ENCODE measurements at places on chromosomes 12 and 14.
A peak's percentile ranks its signal among the peaks of the same experiment; 100 is the strongest.

- DNase-seq, result no peak
These were observed 513 bp downstream of the PFDN5 start for GRCh38 chr12:53295891-53296219.

DNA sequence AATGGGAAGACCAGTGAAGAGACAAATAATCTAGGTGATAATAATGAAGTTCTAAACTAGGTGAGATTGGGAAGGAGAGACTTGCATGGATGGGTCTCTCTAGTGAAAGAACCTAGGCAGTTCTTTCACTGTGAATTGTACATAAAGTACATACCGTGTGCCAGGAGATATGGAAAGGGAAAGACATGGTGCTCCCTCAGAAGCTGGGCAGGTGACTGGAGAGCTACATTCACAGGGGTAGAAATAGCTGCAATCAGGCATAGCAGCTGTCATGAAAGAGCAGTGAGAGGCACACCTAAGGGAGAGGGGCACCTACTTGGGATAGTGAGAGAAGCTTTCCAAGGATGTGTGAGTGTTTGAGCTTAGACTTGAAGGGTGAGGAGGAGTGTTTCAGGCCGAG, 9.3 kb downstream of the STK38L start:
- DNase-seq, result no peak

GRCh38 chr12:51465491-51465890, 40.9 kb downstream of the SLC4A8 start:
- no peak for DNase-seq

DNA sequence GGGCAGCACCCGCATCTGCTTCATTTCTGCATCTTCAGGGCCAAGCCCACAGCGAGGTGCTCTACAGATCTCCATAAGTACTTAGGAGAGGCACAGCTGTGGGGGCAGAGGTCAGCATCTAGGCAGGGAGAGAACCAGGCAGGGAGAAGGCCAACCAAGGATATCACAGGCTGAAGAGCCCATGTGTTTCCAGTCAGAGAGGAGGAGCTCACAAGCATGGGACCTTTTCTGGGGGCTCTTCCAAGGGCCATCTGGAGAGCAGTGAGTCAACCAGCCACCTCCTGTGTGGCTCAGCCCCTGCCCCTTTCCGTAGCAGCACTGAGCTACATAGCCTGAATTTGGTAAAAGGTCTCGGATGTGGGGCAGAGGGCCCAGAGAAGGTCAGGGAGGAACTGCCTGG, 78.5 kb downstream of the ARL6IP4 start:
- no peak for DNase-seq

GRCh38 chr12:99976762-99977161, 8.0 kb downstream of the ANKS1B start:
- no peak for DNase-seq

- DNase-seq, result no peak
These were observed 39.8 kb downstream of the GRIN2B start for GRCh38 chr12:13941258-13942249.

- no peak for DNase-seq
These were observed 75.7 kb upstream of the DICER1 start for GRCh38 chr14:95232894-95233584.

GRCh38 chr14:70382536-70382935, 23.1 kb upstream of the COX16 start:
- no peak for DNase-seq

DNA sequence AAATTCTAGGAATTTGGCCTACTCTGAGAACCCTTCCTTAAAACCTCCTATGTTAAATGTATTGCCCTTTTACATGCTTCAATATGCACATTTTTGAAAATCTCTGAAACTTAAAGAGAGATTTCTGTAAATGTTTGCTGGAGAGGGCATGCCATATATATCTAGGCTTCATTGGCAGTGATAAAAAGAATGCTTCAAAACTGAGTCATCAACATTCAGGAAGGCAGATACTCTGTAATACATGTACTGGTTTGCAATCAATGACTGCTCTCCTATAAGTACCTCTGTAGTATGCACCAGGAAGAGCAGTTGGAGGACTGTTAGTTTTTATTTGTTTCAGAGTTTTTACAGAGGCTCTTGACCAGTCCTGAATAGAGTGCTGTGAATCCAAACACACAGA, 739.9 kb downstream of the SLC16A7 start:
- no peak for DNase-seq

DNA sequence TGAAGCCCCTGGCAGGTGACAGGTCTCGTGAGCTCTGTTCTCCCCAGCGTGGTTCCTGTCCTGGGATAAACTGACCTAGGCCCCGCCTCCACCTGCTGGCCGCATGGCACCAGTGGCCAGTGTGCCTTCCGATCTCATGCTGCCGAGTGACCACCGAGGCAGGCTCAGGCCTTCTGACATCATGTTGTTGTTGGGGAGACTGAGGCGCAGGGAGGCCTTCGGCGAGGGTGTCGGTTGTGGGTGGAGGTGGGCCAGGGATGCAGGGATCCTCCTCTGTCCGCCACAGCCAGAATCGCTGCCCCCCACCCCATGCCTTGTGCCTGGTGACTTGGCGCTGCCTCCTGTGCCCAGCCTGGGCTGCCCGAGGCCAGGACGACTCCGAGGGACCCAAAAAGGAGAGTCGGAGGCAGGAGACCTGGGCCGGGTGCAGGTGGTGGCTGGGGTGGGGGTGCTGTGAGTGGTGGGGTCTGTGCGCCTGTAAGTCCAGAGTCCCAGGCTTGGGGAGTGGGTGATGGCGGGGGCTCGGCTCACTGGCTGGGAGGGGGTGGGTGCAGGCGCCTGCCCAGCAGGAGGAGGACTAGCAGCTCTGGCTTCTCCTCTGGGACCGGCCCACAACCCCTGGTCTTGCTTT, 24.3 kb downstream of the ASPG start:
- DNase-seq, result no peak

GRCh38 chr14:64942531-64943111, at the start of gene GPX2:
Gene GPX2, minus strand, starts transcription at chr14:64942745. Its CDS starts 19 bp downstream, at chr14:64942726.
- DNase-seq, result no peak

DNA sequence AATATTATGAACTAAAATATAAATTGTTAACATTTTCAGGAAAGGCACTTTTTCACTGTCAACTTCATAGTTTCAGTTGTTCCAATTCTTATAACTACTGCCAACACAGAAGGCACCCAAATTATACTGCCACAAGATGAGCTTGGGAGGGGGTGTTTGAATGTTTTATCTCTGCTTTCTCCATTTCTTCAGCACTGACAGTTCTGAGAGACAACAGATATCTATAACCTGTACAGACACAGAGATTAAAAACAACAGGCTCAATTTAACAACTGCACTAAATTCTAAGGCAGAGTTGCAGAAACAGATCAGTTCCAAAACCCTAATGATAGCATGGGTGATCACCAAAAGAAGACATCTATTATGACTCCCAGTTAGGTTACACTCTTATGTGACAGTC, 12.8 kb downstream of the SCAF11 start:
- DNase-seq, result no peak

GRCh38 chr14:94752591-94753436, 17.1 kb downstream of the GSC start:
- DNase-seq, result no peak

DNA sequence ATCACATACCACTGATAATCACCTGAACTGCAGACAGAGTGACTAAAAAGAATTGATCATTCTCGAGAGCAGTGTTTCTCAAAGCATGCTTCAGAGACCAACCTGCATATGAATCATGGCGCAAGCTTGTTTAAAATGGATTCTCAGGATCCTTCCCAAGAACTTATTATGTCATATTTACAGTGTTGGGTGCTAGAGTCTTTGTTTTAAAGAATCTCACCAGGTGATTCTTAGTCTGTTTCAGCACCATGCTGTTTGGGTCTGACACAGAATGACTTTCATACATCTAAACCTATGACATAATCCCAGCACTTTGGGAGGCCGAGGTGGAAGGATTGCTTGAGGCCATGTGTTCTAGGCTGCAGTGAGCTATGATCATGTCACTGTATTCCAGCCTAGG, 31.3 kb upstream of the SSPN start:
- DNase-seq, result no peak

DNA sequence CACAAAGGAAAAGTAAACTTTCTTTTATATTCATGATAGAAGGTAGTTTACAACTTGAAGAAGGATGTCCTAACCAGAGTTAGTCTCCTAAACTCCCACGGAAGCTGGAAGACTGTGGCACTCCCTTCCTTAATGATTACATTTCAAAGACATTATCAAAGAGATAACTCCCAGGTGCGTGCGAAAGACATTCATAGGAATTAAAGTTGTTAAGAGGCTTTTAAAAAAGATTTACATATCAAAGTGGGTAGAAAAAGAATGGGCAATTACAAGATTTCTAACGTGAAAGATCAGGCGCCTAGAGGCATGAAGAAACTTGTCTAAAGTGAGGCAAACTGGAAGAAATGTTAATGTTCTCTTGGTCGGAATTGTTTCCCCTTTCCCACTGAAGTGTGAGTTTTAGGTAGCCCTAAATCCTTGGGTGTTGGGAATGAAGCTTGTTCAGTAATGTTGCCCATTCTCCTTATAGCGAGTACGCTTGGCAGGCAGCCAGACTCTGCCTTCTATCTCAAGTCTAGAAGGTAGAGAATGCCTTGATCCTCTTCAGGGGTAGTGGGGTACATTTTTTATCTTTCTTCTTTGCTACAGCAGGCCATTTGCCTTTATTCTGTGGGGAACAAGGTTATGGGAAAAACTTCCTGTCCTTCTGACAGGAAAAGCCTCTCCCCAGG, 642.0 kb downstream of the SLC6A15 start:
- no peak for DNase-seq

- DNase-seq, result no peak
These were observed 888.1 kb upstream of the MDGA2 start for GRCh38 chr14:48563489-48563888.

DNA sequence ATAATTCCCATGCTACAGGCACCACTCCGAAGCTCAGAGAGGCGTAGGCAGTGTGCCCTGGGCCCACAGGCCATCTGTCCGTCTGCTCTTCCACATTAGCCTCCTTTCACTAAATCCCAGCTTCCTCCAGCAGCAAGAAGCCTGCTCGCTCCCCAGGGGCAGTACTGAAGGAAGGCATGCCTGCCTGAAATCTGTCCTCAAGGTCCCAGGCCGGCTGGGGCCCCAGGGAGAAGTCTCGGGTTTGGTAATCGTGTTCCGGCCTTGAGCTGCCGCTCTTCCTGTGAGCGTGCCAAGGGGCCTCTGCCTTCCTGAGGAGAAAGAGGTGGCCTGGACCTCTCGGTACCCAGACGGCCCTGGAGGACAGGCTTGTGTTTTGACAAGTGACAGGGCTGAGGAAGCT, 15.2 kb upstream of the DLK1 start:
- DNase-seq, result no peak

DNA sequence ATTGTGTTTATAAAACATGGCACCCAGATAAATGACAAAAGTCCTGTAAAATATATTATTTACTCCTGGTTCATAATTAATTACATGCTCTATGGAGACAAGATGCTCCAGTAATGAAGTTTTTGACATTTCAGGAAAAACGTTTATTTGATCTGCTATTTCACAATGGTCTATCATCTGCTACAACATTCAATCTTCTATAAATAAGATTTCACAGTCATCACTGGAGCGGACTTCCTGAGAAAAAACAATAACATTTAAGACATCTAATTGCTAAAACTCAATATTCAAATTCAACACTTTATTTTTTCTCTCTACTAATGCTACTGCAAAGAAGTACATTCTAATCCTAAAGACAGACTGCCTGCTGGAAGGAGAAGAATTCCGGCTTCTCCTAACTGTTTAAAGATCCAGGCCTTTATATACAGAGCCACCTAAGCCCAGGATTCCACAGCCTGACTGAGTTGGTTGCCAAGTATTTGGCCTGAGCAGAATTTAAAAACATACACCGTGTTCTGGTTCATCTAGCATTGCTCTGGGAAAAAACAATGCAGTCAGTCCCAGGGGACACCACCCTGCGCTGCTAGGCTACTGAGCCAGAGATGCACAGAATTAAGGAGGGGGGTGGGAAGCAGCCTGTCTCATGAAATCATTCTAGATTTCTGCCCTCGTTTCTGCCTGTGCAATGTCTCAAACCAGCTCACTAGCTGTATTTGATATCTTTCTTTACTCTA, 58.0 kb downstream of the TMTC1 start:
- DNase-seq, result peak; percentile 10

DNA sequence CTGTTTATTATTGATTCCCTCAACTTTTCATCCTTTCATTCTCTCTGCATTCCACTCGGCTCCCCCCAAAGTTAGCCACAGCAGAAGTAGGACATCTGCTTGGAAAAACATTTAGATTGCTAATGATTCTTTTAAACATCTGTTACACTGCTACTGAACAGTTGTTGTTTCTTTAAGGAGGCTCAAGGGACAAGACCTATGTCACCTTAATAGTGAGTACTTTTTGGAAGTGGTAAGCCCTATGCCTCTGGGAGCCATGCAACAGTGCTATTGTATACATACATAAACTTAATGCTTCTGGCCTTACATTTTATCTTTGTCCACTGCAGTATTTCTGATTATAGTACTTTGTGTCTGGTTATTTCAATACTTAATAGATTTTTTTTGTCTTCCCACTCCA, 628.2 kb upstream of the FOXG1 start:
- no peak for DNase-seq

GRCh38 chr12:76560086-76560491, 518 bp upstream of the OSBPL8 start:
- DNase-seq, result no peak

GRCh38 chr14:67705211-67705610, 3.5 kb downstream of the RDH12 start:
- no peak for DNase-seq

- DNase-seq, result no peak
These were observed 9.3 kb downstream of the ETV6 start for GRCh38 chr12:11658791-11659190.

DNA sequence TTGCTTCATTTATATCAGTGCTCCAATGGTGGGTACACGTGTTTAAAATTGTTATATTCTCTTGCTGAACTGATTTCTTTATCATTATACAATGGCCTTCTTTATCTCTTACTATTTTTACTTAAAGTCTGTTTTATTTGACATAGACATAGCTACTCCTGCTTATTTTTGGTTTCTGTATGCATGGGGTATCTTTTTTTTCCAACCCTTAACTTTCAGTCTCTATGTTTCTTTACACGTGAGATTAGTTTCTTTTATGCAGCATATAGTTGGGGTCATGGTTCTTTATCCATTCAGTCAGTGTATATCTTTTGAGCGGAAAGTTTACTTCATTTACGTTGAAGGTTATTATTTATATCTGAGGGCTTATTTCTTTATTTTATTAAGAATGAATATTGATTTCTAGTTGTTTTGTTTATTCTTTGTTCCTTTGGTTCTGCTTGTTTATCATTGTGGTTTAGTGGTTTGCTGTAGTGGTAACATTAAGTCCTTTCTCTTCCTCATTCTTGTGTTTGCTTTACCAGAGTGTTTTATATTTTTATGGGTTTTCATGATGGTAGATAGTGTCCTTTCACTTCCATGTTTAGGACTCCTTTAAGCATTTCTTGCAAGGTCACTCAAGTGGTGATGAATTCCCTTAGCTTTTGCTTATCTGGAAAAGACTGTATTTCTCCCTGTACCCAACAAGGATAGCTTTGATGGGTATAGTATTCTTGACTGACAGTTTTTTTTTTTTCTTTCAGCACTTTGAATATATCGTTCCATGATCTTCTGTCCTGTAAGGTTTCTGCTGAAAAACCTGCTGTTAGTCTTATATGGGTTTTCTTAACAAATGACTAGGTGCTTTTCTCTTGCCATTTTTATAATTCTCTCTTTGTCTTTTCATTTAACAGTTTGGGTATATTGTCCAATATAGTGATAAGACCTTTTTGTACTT, 38.3 kb upstream of the FAR2 start:
- DNase-seq, result no peak

- DNase-seq, result peak; percentile 30
These were observed at the start of gene NFATC4 for GRCh38 chr14:24367514-24368211. Gene NFATC4, plus strand, starts transcription at chr14:24368184. Its CDS starts 157 bp downstream, at chr14:24368341.

All from anterior cingulate cortex (tissue), 58 donors.